Occipital lobe (tissue), 3 donors: ENCODE measurements at places on chromosomes 5 and 9. TPM values are rescaled to one million over a fixed set of nuclear protein-coding genes. Genes with fewer than 3 reads are reported as not detected.

The COL15A1 gene
- 12.5 TPM for total RNA-seq

The PPP3R2 gene
- total RNA-seq: not detected

The IL9 gene
- not detected for total RNA-seq

GRCh38 chr9:120916588-120916987 lies 10.0 kb downstream of the TRAF1 start:
- no peak for DNase-seq

GRCh38 chr5:131998431-131999040 lies 12.9 kb downstream of the ACSL6 start:
- DNase-seq: no peak

The STOM gene
- 25.1 TPM for total RNA-seq

GRCh38 chr5:5011151-5011550 lies 129.0 kb upstream of the ADAMTS16 start:
- DNase-seq: no peak

GRCh38 chr9:126225611-126226609 lies 100.7 kb upstream of the MVB12B start:
- DNase-seq: no peak

- DNase-seq: no peak
Observed at GRCh38 chr9:117696154-117696553, 8.0 kb upstream of the TLR4 start.

DNA sequence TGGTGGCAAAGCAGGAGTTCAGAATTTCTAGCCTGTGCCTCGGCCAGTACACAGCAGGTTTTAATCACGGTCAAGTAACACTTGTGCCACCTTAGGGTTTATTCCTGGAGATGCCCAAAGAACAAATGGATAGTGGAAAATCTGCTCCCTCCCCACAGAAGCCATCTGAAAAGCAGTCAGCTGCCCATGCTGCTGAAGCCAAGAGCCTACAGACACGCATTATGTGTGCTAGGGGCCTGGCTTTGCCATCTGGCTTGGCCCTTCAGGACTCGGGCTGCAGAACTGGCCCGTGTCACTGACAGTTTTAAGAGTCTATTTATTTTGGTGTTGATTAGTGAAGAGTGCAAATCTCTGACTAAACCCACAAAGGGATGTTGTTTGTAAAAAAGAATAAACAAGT lies 11.1 kb downstream of the ARSB start:
- no peak for DNase-seq

The KCNV2 gene
- not detected for total RNA-seq

- DNase-seq: no peak
Observed at GRCh38 chr9:107314763-107315162, 31.7 kb downstream of the RAD23B start.
